Body of pancreas (tissue), 4 donors: ENCODE measurements at places on chromosomes 4 and X. TPM values are rescaled to one million over a fixed set of nuclear protein-coding genes. Genes with fewer than 3 reads are reported as not detected.

DNA sequence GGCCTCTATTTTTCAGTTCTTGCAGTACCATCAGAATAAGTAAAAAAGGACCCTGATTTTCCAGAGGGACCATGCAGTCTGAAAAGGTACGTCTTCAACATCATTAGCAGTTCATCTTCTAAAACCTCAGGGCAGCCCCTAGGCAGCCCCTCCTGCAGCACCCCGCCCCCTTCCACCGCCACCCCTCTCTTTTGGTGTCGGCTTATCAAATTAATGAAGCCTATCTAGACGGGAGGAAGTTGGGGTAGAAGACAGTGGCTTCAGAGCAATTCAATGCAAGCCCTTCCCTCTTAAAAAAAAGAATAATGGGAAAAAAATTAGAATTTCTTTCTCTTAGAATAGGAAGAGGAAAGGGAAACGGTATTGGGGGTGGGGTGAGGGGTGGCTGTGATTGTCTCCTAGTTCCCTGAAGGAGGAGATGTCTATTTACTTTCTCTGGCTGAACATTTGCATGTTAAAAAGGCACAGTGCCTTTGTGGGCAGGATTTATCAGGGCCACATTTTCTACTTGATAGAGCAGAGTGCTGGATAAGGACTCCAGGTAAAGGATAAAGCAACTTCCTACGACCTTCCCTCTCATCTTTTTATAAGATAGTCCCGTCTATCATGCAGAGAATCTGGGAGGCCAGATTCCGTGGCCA is 159.4 kb downstream of the MGST2 start:
- no peak overlapping the region for H3K4me3 ChIP-seq
- H3K36me3 ChIP-seq: no peaks in the 10 kb centered on the region
- H3K27me3 ChIP-seq: no peaks in the 10 kb centered on the region
- no peak for DNase-seq
- H3K27ac ChIP-seq: no peak overlapping the region

GRCh38 chr4:24044610-24045589 is 155.1 kb upstream of the PPARGC1A start:
- H3K36me3 ChIP-seq: no peaks in the 10 kb centered on the region
- DNase-seq: no peak
- H3K4me1 ChIP-seq: no peaks in the 10 kb centered on the region

DNA sequence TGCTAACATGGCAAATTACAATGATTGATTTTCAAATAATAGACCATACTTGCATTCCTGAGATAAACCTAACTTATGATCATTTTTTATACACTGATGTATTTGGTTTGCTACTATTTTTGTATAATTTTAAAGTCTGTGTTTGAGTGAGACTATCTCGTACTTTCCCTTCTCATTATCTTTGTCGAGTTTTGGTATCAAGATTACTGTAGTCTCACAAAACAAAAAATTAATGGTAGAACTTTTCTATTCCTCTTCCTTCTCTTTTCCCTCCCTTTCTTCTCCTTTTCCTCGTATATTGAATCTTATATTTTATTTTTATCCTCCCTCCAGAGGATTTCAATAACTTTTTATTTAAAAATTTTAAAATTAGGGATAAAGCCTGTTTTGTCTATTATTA is 41.5 kb downstream of the RGS12 start:
- no peaks in the 10 kb centered on the region for H3K36me3 ChIP-seq
- no peaks in the 10 kb centered on the region for H3K27me3 ChIP-seq
- H3K27ac ChIP-seq: no peak overlapping the region

S100G gene
- not detected for total RNA-seq
